ENCODE measurements at places on chromosomes 3 and 15. TPM values are rescaled to one million over a fixed set of nuclear protein-coding genes. Genes with fewer than 3 reads are reported as not detected.

DNA sequence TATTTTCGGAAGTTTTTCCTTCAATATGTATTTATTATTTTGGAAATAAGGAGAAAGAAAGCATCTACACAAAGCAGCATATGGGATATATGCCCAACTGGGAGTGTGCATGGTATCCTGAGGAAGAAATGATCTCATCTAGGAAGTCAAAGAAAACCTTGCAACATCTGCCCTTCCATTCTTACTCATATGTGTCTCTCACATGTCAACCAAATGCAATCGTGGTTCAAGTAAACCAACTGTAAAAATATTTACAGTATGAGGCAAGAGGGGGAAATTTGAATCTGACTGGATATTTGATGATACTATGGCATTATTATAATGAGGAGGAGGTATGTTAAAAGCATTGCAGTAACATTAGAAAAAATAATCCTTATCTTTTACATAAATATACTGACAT lies 3.2 kb upstream of the SCG3 start:
- DNase-seq: no peak

DNA sequence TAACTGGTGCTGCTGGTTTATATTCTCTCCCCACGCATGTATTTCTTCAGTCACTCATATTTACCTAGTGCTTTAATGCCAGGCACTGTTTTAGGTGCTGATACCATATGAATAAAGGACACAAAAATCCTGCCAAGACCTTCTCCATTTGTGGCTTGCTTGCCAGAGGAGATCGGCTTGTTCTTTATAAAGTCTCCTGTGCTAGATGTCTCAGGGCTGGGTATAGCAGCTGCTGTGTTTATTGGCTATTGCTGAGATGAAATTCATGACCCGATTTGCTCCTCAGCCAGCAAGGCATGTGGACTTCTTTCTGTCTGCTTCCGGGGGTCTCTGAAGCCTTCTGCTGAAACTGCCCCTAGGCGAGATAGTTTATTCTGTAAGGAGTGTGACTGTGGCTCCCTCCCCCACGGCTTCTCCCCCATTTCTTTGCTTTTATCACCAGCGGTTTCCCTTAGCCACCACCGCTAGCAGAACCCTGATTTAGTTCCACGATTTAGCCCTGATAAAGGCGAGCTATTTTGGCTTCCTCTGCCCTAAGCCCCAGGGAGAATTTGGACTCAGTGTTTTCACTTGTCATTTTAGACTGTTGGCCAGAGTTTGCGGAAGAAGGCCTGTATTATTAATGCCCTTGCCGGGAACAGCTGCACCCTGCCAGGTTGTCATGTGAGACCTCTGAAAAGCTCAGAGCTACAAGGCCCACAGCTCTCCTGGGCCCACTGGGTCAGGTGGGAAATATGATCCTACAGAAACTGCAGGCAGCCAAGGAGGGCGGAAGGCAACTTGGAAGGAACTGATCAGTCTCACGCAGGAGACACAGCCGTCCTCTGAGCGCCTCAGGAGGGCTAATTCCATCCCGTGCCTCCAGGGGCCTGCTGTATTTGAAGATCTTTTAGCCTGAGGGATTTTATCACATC lies 46.8 kb downstream of the ST6GAL1 start:
- DNase-seq: peak; percentile 82

DNA sequence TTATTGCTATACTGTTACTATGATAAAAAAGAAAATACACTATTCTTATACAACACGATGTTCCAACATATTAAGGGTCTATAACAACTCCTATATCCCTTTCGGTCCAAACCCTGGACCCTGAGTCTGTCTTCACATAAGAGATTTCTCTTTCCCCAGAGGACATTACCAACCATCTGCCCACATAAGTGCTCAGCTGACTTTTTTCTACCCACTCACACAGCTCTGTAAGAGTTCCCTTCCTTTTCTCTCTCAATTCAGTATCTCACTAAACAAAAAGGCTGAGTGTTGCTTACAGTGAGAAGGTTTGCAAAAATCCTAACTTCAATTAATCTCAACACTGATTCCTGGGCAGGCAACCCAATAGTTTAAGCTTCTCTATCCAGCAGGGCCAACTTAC lies 30.5 kb downstream of the ITGB5 start:
- DNase-seq: no peak

CLPX gene
- 53.4 TPM for polyA plus RNA-seq

DNA sequence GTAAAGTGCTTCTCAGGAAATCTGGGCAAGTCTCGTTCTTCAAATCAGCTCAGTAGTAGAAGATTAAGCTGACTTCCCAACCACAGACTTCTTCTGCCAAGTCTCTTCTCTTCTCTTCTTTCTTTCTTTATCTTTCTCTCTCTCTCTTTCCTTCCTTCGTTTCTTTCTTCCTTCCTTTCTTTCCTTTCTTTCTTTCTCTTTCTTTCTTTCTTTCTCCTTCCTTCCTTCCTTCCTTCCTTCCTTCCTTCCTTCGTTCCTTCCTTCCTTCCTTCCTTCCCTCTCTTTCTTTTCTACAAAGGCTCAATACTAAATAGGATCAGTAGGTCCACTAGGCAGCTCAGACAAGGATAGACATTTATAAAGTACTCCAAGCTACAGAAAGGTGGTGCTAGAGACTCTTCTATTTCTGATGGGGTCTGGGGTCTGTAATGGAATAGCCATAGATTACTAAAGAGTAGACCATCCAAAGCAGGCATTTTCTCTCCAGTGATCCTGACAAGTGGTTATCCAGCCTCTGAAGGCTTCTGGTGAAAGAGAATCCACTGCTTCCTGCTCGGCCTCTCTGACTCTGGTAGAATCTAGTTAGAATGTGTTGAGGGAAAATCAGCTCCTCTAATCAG lies 100.8 kb downstream of the TPRG1 start:
- DNase-seq: no peak

DNA sequence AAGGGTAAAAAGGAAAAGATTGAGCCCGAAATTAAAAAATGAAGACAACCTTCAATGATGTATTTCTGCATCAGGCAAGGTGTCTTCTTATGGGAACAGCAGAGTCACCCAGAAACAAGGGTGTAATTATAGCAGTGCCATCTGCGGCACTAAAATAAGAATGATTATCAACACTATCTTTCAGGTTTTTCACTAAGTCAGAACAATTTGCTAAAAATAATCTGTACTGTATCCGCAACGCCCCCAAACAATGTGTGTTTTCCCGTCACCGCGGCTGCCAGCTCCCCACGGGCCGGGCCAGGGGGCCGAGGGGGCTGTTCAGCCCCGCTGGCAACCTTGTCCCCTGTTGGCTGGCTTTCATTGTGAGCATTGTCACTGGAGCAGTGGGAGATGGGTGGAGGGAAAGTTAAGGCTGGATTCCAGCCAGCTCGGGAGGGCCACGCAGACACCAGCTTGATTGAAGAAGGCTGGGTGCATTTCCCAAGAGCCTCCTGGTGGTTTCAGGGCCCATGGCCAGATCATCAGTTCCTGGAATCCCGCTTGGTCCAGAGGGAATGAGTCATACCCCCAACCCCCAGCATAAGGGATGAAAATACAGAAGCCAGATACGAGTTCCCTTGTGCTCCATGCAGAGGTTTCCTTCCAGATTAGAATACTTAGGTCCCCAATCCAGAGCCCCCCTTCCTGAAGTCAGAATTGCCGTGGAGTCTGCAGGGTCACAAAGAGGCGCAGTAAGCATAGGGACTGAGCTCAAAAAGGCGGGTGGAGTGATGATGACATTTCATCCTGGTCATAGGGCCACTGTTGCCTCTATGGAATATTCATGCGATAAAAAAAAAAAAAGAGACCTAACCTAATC lies 90.2 kb upstream of the KLF13 start:
- DNase-seq: peak; percentile 96

DNA sequence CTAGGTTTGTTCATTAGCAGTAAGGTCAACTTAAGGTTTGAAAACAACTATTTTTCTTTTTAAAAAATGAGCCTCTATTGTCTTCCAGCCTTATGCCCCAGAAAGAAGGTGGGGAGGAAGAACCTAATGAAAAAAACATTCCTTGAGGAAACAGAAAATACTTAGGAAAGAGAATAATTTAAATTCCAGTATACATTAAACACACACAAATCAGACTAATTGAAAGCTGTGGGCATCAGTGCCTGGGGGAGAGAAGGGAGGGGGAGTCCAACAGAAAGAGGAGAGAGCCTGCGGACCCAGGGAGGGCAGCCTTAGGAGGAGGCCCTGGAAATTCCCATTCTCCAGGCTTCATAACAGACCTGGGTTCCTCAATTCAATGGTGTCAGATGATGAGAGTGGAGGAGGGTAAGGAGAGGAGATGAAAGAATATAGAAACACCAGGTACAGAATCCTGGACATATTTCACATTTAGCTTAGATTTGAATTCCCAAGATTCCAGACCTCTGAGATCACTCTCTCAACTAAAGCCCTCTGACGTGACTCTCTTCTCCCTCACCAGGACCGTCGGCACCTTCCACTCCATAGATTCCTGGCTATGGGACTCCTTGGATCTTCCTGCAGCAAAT lies 320.5 kb upstream of the UMPS start:
- peak; percentile 76 for DNase-seq

DNA sequence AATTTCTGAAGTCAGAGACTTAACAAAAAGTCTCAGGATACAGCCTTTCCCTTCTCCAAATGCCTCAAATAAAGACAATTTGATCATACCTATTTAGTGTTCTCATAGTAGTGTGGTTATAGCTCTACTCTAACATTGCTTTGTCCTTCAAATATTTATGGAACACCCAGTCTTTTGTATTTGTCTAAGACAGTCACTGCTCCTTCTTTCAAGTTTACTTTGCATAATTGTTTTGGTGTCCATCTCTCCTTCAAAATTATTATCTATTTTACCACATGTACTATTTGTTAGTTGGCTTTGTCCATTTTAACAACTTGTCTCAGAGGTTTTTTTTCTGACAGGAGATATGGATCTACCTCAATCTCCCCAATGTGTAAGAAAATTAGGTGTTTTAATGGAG lies 118.8 kb downstream of the UNC13C start:
- no peak for DNase-seq

DNA sequence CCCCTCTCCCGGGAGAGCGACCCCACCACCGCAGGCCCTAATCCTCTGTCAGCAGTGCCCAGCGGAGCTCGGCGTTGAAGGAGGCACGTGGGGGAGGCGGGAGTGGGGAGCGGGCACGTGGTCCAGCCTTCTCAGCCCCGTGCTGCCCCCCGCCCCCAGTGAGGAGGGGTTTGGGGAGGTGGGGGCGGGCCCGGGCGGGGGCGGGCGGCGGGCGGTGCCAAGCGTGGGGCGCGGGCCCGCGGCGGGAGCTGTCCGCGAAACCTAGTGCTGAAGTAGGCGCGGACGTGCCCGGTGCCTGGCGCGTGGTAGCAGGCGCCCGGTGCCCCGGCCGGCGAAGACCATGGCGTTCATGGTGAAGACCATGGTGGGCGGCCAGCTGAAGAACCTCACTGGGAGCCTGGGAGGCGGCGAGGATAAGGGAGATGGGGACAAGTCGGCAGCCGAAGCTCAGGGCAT lies at the start of gene CPLX3:
TSS of gene CPLX3 (plus strand) at position 264 of the 456 bp plus-strand sequence. CDS start at position 341, 77 bp downstream.
- DNase-seq: no peak

DNA sequence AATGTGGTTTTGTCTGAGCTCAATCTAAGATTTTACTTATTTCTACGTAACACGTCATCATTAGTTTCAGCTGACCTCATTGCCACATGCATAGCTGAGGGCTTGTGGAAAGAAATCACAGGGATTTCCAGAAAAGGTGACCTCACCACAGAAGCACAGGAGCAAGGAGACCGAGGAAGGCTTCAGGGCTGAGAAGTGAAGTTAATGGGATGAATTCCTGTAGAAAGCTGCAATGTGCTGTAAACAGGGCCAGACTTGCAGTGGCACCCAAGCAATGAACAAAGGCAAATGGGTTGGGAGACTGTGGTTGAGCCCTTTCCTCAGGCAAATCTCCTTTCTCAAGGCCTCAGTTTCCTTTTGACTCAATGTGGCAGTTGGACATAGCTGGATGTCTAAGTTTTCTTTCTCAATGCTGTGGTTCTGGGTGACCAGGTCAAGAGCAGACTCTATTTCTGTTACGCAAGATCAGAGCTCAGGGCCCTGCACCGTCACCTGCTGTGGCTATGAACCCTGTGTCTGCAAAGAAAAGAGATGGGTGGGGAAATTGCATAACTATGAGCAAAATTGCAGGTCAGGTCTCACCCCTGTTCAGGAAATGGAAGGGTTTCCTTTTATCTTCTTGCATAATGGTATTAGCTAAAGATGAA lies 252.2 kb upstream of the TBL1XR1 start:
- peak; percentile 99 for DNase-seq

- no peak for DNase-seq
Observed at GRCh38 chr3:191455257-191455952, 5.6 kb upstream of the PYDC2 start.

DNA sequence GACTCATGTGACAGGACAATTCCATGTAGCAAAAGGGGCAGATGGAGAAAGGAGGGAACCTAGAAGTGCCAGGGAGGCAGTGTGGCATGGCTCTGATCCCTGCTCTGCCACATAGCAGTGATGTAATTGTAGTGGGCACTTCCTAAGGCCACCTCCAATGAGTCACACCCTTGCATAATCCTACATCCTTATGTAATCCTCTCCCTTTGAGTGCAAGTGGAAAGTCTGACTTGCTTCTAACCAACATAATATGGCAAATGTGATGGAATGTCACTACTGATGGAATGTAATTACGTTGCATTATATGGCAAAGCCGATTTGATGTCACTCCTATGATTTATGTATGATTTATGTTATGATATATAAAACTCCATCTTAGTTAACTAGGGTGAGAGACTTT lies 72.9 kb upstream of the ATP2C1 start:
- DNase-seq: peak; percentile 50

A4GNT gene
- not detected for polyA plus RNA-seq

- DNase-seq: no peak
Observed at GRCh38 chr3:132630612-132631011, 29.0 kb downstream of the ACAD11 start.

DNA sequence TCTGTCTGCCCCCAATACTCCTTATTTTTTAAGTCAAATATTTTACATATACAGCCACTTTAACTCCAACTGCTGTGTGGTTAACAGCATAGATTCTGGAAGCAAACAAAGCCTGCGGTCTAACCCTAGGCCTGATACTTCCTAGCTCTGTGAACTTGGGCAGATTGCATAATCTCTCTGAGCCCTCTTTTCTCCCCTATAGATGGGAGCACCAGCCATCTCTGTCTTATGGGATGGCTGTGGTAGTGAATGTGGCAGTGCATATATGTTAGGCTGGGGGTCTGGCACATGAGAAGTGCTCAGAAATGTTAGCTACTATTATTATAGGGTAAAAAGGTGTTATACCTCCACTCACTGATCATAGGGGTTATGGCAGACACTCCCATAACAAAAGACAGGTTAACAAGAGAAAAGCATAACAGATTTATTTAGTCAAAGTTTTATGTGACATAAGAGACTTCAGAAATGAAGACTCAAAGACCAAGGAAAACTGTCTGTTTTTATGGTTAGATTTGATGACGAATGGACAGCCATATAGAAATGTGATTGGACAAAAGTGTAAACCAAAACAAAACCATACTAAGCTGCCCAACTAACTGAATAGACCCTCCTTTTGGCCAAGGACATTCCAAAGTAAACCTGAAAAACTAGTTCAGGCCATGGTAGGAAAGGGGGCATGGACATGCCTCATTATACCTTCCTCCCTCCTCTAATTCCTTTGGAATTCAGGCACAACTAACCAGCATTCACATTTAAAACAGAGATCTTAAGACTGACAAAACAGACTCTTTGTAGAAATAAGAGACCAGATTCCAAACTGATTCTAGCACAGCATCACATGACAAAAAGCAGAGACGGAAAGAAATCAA lies 53.9 kb upstream of the DAZL start:
- DNase-seq: no peak

- no peak for DNase-seq
Observed at GRCh38 chr3:12830785-12831156, 10.6 kb downstream of the RPL32 start.
